ENCODE measurements at places on chromosomes 5 and 9.

DNA sequence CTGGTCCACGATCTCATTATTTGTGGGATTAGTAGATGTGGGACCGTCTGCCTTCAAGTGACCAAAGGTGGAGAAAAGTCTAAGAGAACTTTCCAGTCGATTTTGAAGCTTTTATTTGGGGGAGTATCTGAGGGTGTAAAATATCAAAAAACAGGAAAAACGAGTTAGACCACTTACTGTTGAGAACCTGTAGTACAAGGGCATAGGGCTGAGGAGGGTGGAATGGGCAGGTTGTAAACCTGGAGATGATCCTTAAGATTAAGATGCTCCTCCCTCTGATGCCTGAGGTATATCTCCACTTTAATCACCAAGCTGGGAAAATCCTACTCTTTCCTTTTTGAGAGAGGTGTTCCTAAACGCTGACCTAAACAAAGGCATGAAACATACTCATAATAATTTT lies 32.0 kb upstream of the GTF2H2C start:
- DNase-seq, result no peak

- no peak for DNase-seq
Measured at GRCh38 chr5:170131235-170131634, 25.5 kb downstream of the FOXI1 start.

GRCh38 chr9:78236551-78236910 lies 656 bp downstream of the CEP78 start:
- no peak for DNase-seq

DNA sequence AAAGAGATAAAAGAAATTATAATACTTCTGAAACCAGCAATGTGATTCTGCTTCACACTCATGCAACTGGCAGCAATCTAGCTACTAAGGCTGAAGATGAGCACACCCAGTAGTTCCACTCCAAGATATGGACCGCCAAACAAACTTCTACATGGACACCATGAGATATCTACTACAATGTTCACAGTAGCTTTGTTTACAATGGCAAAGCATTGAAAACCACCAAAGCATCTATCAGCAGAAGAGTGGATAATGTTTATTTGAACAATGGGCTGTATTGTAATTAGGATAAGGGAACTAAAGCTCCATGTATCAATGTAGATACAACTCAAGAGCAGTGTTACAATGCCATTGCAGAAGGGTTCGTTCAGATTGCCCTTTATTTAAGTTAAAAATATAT lies 91.2 kb upstream of the ERBIN start:
- DNase-seq, result no peak

- DNase-seq, result no peak
Measured at GRCh38 chr5:31937226-31937625, 236.9 kb downstream of the GOLPH3 start.

DNA sequence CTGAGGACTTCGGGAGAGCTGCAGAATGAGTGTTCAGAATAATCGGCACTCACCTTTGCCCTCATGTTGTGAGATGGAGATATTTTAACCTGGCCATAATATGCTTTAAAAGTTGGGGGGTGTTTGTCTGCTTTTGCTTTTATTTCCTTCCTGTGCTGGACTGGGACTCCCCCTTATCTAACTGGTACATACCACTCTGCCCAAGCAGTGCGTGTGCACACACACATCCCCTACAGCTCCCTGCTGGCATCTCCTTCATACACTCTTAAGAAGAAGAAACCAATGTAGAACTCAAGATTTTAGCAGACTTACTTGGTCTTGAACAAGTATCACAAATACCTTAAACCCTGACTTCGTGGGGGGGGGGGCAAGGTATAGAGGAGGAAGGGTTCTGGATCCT lies 146.2 kb upstream of the DMRT1 start:
- DNase-seq, result no peak

DNA sequence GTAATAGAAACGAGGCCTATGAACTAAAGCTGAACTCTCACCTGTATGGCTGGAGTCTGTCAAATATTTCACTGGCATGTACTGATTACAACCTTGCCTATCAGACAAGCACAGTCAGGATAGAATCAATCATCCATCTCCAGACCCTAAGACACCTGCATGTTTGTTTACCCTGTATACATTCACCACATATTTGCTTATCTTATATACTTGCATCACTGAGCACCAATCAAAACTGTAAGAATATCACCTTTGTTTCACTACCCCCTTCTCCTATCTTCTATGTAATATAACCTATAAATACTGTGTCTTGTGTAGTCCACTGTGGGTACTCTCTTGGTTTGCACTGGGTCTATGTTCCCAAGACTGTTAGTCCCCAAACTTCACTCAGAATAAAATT lies 1085.7 kb downstream of the TAF11L14 start:
- DNase-seq, result no peak

GRCh38 chr5:5419291-5420210 lies 2.9 kb upstream of the ICE1 start:
- DNase-seq, result no peak

DNA sequence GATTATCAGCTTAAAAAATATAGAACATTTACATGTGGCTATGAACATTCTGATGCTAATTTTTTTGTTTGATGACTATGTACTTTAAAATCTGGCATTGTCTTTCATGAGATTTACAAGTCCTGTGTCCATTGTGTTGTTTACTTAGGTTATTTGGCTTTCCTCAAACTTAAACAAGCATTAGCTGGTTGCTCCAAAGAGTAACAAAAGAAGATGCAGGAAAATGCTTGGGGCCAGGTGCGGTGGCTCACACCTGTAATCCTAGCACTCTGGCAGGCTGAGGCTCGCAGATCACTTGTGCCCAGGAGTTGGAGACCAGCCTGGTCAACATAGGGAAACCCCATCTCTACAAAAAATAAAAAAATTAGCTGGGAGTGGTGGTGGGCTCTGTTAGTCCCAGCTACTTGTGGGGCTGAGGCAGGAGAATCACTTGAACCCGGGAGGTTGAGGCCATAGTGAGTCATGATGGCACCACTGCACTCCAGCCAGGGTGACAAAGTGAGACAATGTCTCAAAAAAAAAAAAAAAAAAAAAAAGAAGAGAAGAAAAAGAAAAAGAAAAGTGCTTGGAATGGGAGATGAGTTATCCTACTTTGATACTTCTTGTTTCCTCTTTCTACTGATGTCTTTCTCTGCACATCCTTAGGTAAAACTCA lies 39.7 kb downstream of the PAM start:
- DNase-seq, result no peak

DNA sequence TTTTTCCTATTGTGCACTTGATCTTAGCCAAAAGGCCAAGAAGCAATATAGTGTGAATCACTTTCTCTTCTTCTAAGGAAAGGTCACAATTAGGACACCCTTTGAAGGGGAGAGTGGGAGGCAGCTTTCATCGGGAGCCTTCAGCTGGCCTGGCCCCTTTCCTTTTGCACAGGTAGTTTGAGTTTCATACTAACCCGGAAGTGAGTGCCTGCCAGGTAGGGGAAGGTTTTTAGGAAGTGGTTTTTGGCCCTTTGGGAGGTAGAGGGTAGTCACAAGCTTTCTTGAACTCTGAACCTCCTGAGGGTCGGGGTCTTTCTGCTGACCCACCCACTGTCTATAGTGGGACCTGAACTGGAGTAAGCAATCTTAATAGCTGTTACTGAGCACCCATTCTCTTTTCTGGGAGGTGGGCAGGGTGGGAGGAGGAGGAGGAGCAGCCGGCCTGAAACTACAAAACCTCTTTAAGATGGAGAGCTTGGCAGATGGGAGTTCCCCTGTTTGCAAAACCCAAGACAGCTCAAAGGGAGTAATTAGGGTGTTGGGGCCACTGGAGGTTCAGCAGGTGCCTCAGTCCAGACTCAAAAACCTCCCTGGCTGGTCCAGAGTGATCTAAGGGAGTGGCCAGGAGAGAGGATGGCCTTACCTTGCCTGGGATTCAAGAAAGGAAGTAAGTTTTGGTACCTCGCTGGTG lies 6.0 kb downstream of the LARP1 start:
- DNase-seq, result no peak

DNA sequence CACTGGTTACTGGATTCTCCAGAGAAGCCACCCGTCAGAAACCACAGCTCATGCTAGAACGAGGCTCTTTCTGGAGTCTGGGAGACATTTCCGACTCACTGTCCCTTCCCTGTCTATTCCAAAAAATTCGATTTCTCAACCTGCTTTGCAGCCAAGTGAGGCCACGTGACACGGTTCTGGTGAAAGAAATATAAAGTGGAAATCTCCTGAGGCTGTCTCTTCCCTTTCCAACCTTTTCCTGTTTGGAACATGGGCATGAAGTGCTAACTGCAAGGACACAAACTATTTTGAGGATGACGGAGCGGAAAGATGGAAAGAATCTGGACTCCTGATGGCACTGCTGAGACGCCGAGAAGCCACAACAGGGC lies 6.1 kb upstream of the PTGS1 start:
- DNase-seq, result no peak

DNA sequence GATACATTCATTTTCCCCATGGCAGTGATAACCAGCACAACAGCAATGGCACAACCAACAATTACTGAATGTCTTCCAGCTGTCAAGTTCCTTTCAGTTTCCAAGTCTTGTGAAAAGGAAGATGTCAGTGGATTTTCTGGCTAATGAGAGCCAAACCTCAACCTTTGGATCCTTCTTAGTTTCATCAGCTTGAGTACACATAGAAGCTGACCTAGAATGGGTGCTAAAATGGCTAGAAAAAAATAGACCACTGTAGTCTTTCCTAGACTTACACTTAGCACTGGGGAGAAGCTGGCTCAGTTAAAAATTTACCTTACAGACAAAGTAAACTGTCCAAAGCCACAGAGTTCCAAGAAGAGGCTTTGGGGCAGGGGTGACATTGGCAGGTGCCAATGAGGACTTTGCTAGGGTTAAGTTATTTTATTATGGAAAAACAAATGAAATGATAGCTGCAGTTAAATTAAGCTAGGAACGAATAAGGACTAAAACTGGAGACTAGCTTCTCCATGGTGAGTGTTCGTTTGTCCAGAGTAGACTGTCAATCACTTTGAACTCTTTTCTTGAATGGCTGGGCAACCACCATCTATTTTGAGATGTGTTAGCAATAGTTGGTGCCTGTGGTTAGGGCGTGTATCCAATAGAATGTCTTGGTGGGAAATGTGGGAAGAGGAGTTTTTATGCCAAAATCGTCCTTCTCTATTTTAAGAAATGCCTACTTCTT lies 25.9 kb upstream of the TXN start:
- DNase-seq, result no peak

- no peak for DNase-seq
Measured at GRCh38 chr5:139415221-139415861, 11.5 kb upstream of the SPATA24 start.

GRCh38 chr5:93428868-93429267 lies 152.2 kb downstream of the NR2F1-AS1 start:
- no peak for DNase-seq

DNA sequence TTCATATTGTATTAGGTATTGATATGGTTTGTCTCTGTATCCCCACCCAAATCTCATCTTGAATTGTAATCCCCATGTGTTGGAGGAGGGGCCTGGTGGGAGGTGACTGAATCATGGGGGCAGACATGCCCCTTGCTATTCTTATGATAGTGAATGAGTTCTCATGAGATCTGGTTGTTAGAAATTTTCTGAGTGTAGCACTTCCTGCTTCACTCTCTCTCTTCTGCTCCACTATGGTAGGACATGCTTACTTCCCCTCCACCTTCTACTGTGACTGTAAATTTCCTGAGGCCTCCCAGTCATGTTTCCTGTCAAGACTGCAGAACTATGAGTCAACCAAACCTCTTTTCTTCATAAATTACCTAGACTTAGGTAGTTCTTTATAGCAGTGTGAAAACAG lies 187.4 kb upstream of the SLC24A2 start:
- peak; percentile 9 for DNase-seq

DNA sequence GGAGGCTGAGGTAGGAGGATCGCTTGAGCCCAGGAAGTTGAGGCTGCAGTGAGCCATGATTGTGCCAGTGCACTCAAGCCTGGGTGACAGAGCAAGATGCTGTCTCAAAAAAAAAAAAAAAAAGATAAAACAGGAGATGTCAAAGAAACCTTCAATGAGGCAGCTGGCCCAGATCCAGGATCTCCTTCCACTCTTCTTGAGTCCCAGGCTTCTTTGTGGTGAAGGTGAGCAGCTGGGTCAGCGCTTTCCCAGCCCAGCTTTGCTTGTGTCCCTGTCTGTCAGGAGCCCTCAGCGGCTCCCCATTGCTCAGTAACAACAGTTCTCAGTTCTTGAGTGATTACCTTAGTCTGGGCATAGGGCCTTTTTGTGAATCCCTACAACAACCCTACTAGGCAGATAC lies 69.4 kb upstream of the PSD2 start:
- no peak for DNase-seq

- DNase-seq, result no peak
Measured at GRCh38 chr9:79446523-79447307, 125.0 kb upstream of the TLE4 start.

DNA sequence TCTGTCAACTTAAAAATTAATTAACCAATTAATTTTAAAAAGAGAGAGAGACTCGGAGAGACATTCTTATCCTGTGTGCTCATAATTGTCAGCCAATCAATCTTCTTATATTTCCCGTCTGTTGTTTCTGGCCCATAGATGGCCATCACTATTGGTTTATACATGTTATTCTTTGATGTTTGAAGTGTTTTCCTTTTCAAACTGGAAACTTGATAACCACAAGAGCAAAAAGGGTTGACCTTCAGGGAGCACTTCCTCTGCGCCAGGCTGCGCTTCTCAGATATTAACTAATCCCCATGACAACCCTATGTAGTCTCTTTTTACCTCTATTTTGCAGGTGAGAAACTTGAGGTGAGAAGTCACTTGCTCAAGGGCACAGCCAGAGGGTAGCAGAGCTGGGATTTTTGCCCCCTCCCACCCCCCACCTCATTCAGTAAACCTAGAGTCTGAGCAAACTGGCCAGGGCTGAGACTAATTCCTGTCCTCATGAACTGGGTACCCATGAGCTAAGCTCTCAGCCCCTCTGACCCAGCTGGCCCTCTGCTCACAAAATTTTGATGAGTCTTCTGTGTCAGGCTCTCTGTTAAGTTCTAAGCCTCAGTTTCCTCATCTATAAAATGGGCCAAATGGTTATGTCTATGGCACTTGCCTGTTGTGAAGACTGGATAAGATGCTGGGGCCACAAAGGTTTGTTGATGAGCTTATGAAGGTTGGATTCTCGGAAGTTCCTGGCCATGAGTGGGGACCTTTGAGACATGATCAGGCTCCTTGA lies 86.0 kb upstream of the SH3PXD2B start:
- no peak for DNase-seq

- DNase-seq, result no peak
Measured at GRCh38 chr5:9429691-9430215, 116.1 kb downstream of the SEMA5A start.

- DNase-seq, result no peak
Measured at GRCh38 chr5:142008813-142009212, 4.0 kb downstream of the GNPDA1 start.

GRCh38 chr5:134143944-134144941 lies 29.8 kb downstream of the TCF7 start:
- DNase-seq, result no peak

DNA sequence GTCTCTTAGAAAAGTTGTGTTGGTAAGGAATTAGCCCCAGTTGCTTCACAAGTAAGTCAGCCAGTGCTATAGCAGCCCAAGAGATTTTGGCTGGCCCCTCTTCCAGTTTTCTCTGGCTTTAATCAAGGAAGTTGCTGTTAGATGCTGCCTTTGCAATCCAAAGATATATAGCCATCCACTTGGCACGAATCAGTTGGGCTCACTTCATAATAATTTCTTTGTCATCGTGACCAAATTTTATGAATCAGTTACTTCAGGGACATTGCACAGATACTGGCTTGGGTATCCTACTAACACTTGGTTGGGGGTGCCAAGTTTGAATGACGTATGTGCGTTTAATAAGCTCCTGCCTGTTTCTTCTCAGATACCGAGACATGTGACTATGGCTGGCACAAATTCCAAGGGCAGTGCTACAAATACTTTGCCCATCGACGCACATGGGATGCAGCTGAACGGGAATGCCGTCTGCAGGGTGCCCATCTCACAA lies 81.5 kb downstream of the VCAN start:
- no peak for DNase-seq

- DNase-seq, result no peak
Measured at GRCh38 chr5:79888643-79889042, 102.4 kb downstream of the MTX3 start.

Data from stimulated activated CD8-positive, alpha-beta memory T cell treated with anti-CD3 and anti-CD28 coated beads, Interleukin-4, amount 100 ng/mL, for 4 hours (primary cell).